Activated CD4-positive, alpha-beta memory T cell treated with anti-CD3 and anti-CD28 coated beads, Interleukin-2, amount 10 ng/mL, durations not matched to agents 7 days and 5 days (primary cell): ENCODE measurements at places on chromosomes 3 and 15. TPM values are rescaled to one million over a fixed set of nuclear protein-coding genes. Genes with fewer than 3 reads are reported as not detected.
A peak's percentile ranks its signal among the peaks of the same experiment; 100 is the strongest.

Gene MEX3B
- total RNA-seq = 0.93 TPM

Gene EHD4
- total RNA-seq = 25.3 TPM

Gene IQCF5
- total RNA-seq = not detected

Gene SCG5
- 3.8 TPM for total RNA-seq

Gene MAPKBP1
- 28.9 TPM for total RNA-seq

DNA sequence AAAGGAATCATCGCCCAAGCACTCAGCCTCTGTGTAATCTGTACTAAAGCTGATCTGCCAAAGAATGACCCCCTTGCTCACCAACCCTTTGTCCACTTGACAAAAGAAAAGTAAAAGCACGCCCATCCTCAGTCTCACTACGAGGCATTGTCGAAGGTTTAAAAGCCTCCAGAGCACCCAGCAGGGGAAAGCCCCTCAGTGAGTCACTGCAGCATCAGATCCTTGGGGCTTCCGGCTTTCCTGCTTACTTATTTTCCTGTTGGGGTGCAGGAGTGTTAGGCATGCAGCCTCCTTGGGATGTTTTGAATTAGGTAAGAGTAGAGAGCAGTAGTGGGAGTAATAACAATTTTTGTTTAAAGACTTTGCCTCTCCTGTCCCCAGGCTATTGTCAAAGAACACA lies 216.1 kb downstream of the MTHFS start:
- DNase-seq = no peak

- DNase-seq = no peak
Observed at GRCh38 chr15:56366211-56366610, 985 bp downstream of the TEX9 start.

DNA sequence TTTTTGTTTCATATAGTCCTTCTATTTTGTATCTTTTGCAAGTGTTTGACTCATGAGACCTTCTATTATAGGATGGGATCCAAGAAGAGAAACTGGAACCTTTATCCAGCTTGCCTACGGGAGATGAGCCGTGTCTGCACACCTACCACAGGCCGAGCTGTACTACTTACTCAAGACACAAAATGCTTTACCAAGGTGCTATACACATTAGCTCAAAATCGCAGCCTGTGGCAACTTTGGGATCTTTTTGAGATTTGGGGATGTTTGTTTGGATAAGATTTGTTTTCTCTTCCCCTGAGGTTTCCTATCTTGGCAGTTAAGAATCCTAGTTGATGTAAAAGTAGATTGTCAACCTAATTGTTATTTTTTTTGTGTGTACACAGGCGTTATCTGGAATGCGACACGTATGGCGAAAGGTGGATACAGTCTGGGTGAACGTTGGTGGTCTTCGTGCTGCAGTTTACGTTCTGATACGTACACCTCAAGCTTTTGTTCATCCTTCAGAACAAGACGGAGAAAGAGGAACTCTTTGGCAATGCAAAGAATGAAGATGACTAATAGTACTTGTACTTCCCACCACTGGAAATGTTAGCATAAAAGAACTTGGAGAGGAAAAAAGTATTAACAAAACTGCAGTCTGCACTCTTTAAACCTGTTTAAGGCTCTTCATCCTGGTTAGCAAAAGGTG lies 13.1 kb upstream of the SETD5 start:
- DNase-seq = no peak

- no peak for DNase-seq
Observed at GRCh38 chr3:127363171-127363570, 75.3 kb upstream of the PRR20G start.

DNA sequence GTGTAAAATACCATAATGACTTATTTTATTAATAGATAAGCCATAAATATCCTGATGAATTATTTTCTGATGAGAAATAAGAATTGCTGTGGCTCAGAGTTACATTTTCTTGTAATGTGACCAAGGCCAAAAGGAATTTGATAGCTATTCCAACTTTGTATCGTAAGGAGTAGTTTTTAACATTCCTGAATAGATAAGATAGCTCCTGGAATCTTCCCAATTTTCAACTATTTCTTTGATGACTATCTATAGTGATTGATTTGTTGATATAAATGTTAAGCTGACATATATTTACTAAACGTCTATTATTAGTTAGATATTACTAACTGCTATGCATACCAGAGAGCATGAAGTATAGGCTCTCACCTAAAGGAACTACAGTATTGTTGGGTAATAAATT lies 49.1 kb upstream of the SATB1 start:
- no peak for DNase-seq

DNA sequence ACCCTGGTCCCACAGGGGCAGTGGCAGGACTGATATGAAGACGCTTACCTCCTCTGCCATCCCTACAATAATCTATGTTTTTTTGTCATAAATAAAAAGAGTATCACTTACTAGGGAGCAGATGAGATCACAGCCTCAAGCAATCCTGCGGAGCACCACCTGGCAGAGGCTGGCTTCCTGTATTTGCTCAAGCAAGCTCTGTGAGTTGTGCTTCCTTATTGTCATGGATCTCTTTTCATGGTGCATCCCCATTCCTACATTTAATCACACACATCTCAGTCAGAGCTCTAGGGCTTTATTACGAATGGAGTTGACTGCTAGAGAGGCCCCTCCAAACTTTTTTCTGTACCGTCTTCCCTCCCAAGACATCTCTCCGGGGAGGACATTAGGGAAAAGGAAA lies 186.0 kb downstream of the UBE2E2 start:
- no peak for DNase-seq

GRCh38 chr3:50370594-50370993 lies 11.3 kb upstream of the TMEM115 start:
- no peak for DNase-seq

DNA sequence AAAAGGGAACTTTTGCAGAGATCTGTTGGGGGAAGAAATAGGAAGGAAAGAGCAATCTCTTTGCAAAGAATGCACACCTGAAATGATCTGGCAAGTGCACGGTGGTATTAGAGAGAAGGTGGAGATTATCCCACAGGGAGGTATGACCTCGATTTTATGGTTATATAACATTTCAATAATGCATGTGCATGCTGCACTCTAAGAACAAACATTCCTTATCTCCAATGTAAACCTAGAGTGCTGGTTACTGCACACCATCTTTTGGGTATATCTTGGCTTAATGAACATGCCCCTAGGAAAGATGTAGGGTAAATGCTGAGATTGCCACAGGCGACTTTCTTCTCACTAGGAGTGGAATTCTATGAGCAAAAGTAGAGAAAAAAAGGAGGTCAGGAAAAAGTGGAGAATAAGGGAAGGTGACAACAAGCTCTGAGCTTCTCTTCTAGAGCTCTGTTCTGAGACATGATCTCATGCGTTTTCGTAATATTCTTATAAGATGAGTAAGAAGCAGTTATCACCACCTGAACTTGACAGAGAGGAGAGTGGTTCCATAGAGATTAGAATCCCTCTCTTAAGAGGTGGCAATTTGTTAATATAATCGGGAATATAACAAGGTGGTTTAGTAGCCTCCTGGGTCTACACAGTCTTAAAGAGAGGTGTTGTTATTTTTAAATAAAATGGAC lies 117.5 kb upstream of the TMC3 start:
- DNase-seq = no peak

GRCh38 chr3:550471-550870 lies 353.9 kb downstream of the CHL1 start:
- DNase-seq = no peak

GRCh38 chr15:31308185-31308639 lies 18.4 kb upstream of the KLF13 start:
- DNase-seq = peak; percentile 12

DNA sequence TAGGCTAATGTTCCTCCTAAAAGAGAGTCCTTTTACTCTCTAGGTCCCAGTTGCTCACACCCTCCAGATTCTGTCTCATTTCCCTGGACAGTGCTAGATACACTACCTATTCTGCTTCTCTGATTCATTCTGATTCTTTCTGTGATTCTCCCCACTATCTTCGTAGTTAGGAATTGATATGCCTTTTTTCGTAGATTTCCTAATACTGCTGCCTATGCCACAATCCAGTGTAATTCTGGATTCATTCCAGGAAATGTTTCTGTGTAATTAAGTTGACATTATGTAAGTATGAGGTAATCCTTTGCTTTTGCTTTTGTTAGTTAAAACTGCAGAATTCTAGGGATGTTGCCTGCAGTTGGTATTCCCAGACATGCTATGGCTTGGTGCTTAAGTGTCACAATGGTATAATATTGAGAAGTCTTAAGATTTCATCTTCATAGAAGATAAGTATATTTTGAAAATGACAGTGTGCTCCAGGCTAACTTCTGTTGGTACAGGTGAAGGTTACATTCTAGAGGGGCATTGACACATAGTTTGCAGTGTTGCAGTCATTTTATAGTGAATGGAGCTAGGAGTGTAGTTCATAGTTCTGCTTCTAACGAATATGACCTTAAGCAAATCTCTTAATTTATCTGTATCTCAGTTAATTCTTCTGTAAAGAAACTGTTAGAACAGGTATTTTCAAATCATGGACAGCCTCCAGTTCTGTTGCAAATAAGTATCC lies 54.3 kb downstream of the RIOX2 start:
- DNase-seq = no peak

GRCh38 chr3:190016966-190017365 lies 103.7 kb downstream of the P3H2 start:
- no peak for DNase-seq

DNA sequence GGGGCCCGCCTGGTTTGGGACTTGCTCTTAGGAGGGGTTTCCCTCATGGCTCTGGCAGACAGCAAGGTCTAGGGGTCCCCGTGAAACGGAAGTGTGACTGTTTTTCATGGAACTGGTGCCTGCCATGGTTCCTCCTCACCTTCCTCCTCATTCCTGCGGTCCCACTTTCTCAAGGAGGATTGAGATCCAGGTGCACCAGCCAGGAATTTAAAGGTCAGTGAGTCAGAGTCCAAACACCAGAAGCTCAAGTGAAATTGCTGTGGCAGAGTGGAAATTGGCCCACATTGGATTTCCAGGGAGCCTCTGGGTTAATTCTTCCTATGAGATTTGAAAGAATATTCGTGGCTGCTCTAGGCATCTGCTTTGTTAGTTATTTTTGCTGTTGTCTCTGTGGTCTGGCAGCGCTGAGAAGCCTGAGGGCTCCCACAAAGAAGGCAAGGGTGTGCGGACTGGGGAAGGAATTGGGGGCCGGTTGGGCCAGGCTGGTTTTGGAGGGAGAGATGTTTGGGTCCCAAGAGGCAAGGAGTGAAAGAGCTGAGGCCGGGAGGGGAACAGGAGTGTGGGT lies 60.4 kb upstream of the TNFAIP8L3 start:
- DNase-seq = no peak

GRCh38 chr3:150292891-150293290 lies 115.2 kb upstream of the TSC22D2 start:
- DNase-seq = no peak

- no peak for DNase-seq
Observed at GRCh38 chr15:48267766-48268165, 61.7 kb downstream of the SLC12A1 start.

- peak; percentile 76 for DNase-seq
Observed at GRCh38 chr3:46098319-46098761, 71.1 kb upstream of the XCR1 start.

GRCh38 chr3:113117511-113118234 lies 93.7 kb upstream of the BOC start:
- no peak for DNase-seq
